ENCODE measurements at places on chromosomes 1 and 21.

GRCh38 chr1:7680955-7681268 is 90.2 kb upstream of the VAMP3 start:
- DNase-seq = no peak

DNA sequence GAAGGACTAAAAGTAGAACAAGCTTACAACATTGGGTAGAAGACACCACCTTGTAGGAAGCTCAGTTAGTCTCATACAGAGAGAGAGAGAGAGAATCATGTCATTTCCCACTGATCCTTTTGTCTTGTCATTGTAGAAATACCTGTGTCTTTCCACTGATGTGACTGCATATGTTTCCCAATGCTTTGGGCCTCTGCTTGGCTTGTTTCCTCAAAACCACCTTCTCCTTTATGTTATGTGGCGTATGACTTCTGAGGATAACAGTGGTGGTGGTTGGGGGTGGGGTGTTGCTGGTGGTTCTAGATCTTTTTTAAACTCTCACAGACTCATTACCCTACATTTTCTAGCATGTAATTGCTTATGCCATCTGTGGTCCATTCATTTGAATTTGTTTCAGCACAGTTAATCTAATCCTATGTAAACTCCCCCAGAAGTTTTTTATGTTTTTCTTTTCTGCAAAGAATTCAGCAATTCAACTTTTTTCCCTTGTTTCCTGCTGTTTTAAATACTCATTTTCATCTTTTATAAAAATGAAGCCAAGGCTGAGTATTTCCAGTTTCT is 9.3 kb downstream of the RGL1 start:
- no peak for DNase-seq

DNA sequence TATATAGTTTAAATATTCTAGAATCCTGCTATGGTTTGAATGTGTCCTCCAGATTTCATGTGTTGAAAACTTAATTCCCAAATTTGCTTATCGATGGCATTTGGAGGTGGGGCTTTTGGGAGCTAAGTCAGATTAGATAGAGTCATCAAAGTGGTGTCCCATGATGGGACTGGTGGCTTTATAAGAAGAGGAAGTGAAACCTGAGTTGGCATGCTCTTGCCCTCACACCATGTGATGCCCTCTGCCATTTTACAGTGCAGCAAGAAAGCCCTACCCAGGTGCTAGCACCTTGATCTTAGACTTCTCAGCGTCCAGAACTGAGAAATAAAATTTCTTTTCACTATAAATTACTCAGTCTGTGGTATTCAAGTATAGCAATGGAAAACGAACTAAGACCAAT is 111.3 kb downstream of the TGFB2 start:
- no peak for DNase-seq

GRCh38 chr21:43994085-43994484 is 18.0 kb upstream of the TRAPPC10 start:
- DNase-seq = no peak

GRCh38 chr1:156797212-156797871 is 19.3 kb downstream of the SH2D2A start:
- peak; percentile 42 for DNase-seq

GRCh38 chr1:65103807-65104206 is 44.2 kb upstream of the AK4 start:
- no peak for DNase-seq

- no peak for DNase-seq
Measured at GRCh38 chr1:244280201-244280600, 171.5 kb downstream of the ADSS2 start.

DNA sequence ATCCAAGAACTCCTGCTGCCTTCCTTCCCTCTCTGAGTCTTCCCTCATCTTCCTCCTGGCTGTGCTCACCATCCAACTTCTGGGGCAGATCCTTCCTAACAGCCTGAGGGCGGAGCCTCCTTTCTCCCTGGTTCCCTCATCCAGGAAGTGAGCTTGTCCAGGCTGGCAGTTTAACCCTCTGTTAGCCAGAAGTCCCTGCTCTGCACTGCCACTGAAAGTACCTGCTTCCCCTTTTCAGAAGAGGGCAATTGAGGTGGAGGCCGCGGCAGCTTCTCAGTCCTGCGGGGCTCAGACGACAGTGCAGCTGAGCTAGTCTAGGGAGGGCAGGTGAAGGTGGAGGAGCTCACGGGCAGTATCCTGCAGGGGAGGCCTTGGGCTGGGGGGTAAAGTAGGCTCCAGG is 149.1 kb downstream of the FCRL5 start:
- DNase-seq = no peak

DNA sequence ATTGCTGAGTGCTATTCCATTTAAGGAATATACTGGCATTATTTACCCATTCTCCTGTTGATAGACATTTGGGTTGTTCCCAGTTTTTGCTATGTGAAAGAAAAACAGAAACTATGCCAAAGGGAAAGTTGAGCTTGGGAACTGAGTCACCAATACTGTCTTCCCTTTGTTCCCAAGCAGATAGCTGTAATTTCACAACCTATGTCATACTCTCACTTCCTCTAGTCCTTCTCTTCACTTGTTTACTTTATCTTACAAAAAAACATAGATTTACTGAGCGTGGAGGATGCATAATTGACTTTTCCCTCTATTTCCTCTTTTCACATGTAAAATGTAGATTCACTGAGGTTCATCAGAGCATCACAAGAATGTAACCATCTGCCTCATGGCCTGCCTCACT is 32.4 kb upstream of the PGBD5 start:
- no peak for DNase-seq

GRCh38 chr1:89453123-89453972 is 71.3 kb upstream of the LRRC8B start:
- DNase-seq = no peak

GRCh38 chr1:113879739-113880038 is 7.7 kb downstream of the BCL2L15 start:
- no peak for DNase-seq

DNA sequence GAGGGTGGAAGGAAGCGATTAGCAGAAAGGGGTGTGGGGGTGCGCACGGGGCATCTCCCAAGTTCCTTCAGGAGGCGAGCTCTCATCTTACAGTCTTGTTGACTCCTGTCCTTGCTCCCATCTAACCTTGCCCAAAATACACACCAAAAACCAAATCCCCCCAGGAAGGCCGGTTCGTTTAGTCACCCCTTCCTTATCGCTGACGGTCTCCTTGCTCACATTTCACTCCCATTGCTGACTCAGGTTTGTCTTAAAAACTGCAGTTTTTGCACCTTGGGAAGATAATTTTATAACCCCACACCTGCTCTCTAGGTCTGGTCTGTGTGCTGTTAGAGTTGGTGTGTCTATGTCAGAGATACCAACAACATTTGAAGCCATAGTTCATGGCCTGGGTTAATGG is 68.1 kb upstream of the F3 start:
- DNase-seq = no peak

- peak; percentile 72 for DNase-seq
Measured at GRCh38 chr21:35400233-35400939, 351.3 kb upstream of the RUNX1 start.

DNA sequence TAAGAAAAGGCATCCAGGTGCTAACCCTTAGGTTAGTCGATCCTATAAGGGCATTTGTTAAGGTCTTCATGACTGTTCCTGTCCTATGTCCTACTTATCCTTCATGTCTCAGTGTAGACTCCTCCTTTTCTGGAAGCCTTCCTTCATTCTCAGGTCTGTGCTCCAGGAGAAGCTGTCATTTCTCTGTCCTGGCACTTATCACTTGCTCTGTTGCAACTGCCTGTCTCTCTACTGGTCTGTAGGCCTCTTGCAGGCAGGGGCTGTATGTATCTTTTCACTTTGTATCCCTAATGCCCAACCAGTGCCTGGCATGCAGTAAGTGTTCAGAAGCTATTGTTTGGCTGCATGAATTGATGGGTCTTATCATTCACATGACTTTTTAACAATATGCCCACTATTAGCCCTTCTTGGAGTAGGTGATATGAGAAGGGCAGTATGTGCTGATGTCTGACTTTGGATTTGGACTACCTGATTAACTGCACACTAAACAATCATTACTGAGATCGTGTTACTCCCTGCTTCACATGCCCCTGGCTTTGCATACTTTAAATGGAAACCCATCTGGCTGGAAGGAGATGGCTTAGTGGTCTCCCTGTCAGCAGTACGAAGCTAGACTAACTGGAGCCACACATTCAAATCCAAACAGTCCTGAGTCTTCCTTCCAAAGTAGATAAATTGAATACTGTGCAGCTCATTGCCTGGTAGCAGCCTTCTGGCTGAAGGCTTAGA is 88.8 kb downstream of the RGL1 start:
- no peak for DNase-seq

DNA sequence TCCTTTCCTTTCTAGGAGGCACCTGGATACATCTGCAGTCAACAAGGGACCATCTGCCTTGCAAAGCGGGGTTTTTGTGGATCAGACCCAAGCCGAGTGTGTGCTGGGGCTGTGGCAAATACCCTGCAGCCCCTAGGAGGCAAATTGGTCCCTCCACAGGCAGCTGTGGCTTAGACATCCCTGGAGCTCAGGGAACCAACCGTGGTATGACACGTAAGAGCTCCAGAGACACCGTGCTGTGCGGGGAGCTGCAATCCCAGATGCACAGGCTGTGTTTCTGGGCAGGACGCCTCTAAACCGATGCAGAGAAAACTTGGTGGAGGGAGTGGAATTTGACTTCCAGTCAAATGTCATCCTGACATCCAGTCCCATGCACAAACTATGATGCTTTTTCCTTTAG is 141.5 kb downstream of the KAZN start:
- DNase-seq = no peak

DNA sequence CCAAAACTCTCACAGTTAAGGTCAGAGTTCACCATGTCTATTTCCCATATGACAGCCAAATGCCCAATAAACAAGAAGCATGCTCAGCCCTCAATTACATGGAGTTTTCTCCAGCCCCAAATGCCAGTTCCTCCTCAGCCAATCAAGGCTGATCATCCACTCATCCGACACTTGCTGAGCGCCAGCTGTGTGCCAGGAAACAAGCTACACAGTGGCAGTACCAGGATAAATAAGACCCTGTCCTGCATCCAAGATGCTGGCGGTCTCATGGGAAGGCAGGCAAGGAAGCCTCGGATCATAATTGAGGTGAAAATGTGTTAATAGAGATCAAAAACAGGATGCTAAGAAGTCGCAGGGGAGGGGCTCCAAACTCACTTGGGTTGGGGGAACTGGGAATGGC is 7.7 kb downstream of the ZBTB17 start:
- DNase-seq = no peak

DNA sequence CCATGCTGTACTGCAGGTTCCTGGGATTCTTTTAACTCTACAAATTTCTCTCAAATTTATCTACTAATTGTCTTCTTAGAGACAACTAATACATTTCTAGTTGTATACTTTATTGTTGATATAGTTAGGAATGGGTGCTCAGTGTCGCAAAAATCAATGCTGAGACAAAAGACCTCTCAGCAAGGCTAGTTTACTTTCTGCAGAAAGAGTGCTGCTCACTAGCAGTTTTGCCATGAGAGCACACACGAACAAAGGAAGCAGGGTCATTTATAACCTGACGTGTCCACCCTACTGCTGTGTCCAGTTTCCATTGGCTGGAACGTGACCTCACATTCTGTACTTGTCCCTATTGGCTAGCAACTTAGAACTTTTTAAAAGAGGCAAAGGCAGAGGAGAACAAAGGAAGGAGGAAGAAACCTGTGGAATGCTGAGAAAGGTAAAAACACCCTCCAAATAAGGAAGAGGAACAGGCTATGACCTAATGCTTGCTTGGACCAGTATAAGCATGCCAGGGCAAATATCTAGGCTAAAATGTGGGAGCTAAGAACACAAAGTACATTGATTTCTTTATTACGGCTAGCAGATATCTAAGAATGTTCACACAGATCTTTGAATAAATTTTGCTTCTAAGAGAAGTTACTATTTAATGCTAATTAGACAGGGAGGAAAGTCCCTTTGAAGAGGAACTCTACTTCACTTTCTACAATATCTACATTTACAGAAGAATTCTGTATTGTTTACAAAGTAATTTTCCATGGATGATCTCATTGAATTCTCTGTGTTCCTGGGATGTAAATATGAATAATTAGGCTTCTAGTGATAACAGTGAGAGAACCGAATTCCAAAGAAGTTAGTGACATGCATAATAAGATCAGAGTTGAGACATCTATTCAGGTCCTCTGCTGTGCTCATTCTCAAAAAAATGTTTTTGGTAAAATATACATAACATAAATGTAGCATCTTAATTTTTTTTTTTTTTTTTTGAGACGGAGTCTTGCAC is 86.0 kb upstream of the MAP10 start:
- DNase-seq = no peak

- DNase-seq = no peak
Measured at GRCh38 chr1:6953907-6954364, 168.7 kb downstream of the CAMTA1 start.

GRCh38 chr1:111404588-111404987 is 22.9 kb downstream of the OVGP1 start:
- DNase-seq = no peak

- no peak for DNase-seq
Measured at GRCh38 chr1:113886417-113887401, 672 bp downstream of the BCL2L15 start.

DNA sequence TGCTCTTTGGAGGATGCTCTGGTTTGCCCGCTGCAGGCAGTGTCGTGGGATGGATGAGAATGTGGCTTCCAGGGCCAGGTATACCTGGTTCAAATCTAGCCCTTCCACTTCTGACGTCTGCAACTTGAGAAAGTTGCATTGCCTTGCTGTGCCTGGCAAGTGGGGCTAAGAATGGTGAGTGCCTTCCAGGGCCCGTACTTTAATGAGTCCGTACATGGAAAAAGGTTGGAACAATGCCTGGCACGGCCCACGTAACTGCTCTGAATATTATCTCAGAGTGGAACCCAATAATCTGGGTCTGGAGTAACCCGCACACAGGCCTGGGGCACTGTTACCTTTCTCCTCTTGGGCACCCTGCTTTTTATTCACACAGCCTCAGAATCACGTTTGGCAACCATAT is 146.7 kb upstream of the EDN2 start:
- no peak for DNase-seq

DNA sequence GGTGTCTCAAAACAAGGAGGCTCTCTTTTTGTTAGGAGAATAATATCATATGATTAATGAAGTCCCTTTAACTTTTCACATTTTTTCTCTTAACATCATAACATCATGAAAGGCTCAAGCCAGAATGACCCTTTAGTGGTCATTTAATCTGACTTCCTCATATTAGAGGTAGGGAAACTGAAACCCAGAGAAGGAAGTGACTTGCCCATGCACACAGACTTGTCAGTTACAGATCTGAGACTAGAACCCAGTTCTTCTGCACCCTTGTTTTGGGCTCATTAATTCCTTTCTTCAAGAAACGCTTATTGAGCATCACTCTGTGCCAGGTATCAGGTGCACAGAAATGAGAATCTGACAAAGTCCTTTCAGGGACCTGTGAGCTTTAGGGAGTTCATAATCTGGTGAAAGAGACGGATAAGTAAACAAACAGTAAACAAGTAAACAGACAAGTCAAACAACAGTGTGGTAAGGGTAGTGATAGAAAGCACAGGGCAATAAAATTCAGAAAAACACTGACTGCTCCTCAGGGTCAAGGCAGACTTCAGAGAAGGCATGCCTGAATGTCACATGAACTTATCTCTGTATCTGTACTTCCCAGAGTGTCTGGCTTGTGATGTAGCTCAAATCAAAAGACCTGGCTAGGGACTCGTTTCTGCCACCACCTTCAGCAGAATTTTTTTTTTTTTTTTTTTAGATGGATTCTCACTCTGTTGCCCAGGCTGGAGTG is 38.3 kb upstream of the OSBPL9 start:
- no peak for DNase-seq

- DNase-seq = no peak
Measured at GRCh38 chr1:167683641-167684502, 37.9 kb upstream of the MPZL1 start.

- DNase-seq = no peak
Measured at GRCh38 chr1:6106321-6106731, 60.6 kb downstream of the KCNAB2 start.
